ENCODE measurements at places on chromosomes 16 and 17.

- DNase-seq: no peak
These were observed 512.4 kb downstream of the HS3ST4 start for GRCh38 chr16:26204138-26204537.

DNA sequence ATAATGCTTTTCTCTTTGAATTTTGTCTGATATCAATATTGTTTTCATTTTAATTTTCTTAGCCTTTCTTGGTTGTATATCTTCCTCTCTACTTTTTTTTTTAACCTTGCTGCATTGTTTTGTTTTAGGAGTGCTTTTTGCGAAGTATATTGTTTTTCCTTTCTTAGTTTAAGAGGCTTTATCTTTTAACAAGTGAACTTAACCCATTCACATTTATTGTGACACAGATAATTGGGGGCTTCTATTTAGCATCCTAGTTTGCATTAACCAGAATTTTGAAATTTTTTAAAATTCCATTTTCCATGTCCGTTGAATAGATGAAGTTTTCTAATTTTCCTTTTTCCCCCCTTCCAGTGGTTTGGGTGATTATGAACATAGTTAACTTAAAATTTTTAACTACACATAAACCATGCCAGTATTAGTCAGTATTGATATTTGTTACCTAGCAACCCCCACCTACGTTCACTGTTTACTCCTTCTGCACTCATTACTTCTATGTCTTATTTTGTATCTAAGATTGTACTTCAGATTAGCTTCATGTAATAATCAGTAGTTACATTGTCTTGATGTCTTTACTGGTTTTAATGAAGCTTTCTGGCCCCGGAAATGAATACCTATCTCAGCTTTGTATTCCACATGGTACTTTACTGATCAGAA, 44.4 kb downstream of the TNRC6A start:
- no peak for DNase-seq

DNA sequence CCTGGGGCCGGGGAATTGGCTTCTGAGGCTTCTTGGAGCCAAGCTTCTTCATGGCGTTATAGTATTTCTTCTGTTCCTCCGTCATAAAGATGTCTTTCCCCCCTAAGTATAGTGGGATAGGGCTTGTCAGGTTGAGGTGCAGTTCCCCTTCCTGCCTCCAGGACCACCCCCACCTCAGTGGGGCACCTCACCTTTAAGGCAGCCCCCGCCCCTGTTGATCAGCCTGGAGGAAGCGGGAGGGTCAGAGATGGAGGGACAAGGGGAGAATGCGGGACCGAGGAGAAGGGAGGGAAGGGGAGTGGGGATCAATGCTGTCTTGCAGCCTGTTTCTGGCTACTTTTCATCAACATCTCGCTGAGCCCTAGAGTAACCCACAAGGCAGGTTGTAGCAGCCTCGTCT, 11.6 kb upstream of the CD79B start:
- DNase-seq: no peak

DNA sequence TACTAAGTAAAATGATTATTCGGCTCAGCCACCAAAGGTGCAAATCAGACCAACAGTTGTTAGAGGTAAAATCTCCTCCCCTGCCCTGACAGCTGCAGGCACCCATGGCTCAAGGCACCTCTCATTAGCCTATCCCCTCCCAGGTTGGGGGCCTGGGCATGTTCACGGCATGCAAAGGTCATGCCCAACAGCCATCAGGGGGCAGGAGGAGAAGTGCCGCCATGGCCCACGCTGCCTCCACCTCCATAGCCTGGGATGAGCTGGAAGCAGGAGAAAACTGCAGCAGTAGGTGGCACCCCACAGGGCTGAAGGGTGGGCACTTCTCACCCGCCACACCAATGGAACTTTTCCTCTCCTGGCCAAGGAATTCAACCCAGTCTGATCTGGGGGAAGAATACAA, 146.4 kb upstream of the COX10 start:
- DNase-seq: no peak

DNA sequence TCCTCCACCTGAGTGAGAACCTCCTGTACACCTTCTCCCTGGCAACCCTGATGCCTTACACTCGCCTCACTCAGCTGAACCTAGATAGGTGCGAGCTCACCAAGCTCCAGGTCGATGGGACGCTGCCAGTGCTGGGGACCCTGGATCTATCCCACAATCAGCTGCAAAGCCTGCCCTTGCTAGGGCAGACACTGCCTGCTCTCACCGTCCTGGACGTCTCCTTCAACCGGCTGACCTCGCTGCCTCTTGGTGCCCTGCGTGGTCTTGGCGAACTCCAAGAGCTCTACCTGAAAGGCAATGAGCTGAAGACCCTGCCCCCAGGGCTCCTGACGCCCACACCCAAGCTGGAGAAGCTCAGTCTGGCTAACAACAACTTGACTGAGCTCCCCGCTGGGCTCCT, 679 bp downstream of the GP1BA start:
- DNase-seq: no peak

- no peak for DNase-seq
These were observed 88.4 kb upstream of the CDH5 start for GRCh38 chr16:66278111-66278531.

- no peak for DNase-seq
These were observed 77.0 kb upstream of the SIAH1 start for GRCh38 chr16:48462106-48462740.
